ENCODE measurements at places on chromosomes 5 and 9.

DNA sequence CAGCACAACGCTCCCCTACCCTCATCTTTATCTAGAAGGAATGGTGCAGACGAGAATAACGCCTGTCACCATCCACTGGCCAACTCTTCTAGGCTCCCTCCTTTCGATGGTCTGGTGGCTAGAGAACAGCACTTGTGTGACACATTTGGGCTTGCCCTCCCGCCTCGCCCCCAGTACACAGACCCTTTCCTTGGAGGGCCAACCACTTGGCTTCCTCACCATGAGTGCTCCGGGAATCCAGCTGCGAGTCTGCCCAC, 1.4 kb downstream of the GNAQ start:
- DNase-seq: no peak

GRCh38 chr5:72328172-72328571, 8.0 kb downstream of the PTCD2 start:
- DNase-seq: no peak

GRCh38 chr9:77156646-77157371, 20.5 kb upstream of the VPS13A start:
- DNase-seq: no peak

- no peak for DNase-seq
Observed at GRCh38 chr5:17396247-17396646, 101.8 kb upstream of the TAF11L2 start.

- DNase-seq: no peak
Observed at GRCh38 chr9:68931821-68932220, 82.1 kb downstream of the PRKACG start.

DNA sequence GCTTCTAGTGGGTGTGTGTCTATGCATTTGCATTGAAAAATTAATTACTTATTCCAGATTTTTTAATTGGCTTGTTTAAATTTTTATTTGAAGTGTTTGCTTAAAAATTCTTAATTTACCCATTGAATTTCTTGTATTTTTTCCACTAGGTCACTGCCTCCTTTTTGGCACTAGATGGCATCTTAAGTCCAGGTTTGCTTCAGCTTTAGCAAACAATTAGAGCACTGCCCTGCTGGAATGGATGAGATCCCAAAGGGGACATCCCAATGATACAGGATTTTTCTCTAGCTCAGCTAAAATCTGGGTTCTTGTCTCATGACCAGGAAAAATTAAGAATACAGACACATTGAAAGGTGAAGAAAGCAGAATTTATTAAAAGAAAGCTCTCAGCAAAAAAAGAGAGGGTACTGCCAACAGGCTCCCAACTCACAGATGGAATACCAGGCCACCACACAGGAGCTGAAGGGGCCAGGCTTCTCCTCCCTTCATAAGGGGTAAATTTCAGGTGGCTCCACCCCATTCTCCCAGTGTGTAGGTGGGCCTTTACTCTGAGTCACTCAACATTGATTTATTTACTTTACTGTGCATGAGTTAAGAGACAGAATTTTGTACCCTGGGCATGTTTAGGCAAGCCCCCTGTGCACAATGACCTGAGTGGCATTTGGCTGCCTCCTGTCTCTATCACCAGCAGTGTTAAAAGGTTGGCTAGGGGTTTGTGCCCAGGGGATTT, 532.4 kb downstream of the ANXA1 start:
- no peak for DNase-seq

DNA sequence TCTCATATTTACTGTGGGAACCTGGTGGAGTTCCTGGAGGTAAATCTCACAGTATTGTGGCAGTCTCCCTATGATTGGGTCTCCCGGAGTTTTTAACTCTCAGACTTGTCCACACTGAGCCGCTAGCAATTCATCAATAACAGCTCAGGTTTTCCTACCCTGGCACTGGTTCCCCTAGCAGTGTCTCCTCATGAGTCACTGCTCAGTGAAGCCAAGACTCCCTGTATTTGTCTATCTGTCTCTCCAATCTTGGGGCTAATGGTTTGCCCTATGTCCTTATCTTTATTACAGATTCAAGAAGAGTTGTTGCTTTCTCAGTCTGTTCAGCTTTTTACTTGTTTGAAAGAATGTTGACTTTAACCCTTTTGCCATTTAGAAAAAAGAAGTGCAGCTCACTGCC, 176.7 kb upstream of the FGF10 start:
- no peak for DNase-seq

DNA sequence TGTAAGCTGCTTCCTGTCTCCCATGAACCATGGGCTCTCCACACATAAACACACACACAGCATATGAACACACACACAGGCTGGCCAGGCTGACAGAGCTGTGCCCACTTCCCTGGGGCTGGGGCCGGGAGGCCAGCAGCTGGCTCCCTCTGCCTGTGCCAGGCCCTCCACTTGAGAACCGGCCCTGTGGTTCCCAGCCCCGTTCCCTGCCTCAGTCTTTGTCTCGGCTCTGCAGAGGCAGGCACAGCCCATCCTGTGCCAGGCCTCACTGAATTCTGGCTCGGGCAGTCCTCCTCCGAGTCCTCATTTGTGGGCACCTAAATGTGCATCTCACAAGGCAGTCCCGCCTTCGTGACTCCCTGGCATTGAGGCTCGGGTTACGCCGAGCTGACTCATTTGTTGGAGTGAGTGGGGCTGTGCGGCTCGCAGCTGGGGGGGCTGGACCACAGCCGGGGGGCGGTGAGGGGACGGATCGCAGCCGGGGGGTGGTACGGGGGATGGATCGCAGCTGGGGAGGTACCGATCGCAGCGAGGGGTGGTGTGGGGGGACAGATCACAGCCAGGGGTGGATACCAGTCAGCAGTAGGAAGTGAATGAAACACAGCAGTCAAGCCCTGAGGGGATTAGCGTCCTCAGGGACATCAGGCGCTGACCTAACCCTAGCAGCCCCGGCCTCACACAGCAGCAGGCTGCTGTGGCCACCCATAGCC, 72.3 kb downstream of the PSMB7 start:
- no peak for DNase-seq

DNA sequence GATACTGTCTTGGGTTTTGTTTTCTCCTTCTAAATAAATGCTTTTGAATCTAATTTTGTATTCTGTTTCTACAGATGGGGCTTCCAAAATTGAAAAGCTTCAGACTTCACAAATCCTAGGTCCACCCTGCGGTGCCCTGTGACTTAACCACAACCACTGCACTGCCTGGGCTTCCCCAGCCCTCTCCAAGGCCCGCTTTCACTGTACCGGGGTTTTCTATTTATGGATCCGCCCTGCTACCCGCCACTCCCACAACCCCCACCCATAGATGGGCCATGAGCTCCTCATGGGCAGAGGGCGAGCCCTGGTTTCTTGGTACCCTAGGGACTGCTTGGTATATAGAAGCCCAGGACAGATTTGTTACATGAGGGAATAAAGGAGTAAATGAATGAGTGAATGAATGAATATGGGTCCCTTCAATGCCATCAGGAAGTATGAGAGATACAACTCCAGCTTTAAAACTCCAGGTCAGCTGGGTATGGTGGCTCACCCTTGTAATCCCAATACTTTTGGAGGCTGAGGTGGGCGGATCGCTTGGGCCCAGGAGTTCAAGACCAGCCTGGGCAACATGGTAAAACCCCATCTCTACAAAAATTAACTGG, 39.8 kb upstream of the NEK6 start:
- no peak for DNase-seq

DNA sequence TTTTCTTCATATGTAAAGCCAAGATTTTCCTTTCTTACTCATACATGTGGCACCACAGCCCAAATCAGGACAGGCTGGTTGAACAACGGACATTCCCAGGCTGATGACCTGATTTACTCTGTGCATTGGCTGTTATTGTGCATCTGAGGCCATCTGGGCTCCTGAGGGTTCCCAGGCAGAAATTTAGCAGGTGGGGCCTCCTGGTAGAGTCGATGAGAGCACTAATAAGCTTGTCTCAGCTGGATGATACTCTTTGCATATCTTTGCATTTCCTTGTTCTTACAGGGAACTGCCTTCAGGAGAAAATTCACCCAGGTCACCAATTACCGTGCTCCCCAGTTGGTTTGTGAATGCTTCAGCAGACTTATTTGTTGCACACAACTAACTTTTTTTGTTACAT, 605.1 kb downstream of the ELAVL2 start:
- no peak for DNase-seq

- no peak for DNase-seq
Observed at GRCh38 chr5:80653502-80653901, 950 bp upstream of the MSH3 start.

DNA sequence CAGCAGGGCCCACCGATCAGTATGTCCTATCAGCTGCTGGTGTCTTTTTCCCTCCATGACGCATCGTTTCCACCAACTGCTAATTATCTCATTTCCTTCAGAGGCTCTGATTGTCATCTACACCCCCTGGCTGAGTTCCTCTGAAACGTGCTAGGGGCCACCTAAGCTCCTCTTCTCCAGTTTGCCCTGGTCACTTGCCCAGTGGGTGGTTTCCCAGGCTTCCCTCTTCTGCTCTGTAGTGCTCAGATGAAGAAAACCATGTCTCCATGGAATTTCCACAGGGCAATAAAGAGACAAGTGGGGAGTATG, 65.3 kb downstream of the TSTD2 start:
- no peak for DNase-seq

- no peak for DNase-seq
Observed at GRCh38 chr9:16023446-16023845, 470.6 kb downstream of the CCDC171 start.

DNA sequence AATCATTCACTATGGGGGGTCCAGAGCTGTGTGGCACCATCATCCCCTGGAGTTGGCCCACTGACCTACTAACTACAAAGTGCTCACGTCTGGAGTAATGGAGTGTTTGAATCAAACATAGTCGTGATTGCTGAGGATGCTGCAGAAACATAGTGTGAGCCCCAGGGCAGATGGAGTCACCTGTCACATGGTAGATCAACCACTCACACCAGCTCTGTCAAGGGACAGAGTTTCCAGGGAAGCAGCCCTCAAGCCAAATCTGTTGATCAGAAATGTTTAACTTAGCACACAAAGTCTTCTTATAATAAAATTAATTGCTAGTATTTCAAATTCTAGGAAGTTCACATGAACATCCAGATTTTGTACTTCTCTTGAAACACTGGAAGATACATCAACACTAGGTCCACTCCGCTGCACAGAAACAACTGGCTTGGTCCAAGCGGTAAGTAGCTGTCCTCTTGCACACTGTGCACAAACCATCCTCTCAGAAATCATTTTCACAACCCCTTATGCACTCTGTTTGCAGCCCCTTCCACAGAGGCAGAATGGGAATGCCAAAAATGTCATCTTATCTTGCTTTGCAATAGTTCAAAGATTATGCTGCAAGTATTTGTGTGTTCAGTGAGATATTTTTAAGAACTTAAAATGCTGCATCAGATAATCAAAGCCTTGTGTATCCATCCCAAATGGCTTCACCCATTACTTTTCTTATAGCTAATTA, 191.0 kb downstream of the EPB41L4A start:
- DNase-seq: no peak

DNA sequence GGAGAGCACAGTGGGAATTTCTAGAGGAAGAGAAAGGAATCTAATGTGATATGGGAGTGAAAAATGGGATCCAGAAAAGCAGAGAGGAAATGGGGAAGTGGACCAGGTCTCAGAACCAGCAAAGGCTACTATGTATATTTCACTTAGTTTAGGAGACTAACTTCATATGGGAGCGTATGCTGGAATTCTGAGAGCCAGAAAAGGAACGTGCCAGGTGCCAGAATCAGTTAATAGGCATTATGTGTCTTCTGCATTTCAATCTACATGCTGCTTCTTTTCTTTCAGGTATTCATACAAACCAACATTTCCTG, 28.5 kb upstream of the IFNA14 start:
- DNase-seq: no peak

DNA sequence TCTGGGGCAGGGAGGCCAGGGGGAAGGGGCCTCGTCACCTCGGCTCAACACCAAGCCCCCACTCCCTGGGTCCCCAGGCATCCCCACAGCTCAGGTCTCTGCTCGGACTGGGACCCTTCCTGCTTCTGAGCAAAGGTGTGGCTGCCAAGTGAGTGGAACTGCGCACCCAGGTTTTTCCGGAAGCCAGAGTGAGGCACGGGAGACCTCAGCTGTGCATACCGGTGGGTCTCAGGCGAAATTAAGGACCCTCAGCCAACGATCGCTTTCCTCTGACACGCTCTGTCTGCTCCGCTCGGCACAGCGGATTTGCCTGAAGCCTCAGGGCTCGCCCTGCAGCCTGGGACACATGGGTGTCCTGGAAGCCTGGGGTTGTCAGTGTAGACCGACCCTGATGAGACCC, 41.0 kb upstream of the IRX4 start:
- no peak for DNase-seq

- DNase-seq: no peak
Observed at GRCh38 chr5:177487975-177488374, 9.4 kb downstream of the PDLIM7 start.

DNA sequence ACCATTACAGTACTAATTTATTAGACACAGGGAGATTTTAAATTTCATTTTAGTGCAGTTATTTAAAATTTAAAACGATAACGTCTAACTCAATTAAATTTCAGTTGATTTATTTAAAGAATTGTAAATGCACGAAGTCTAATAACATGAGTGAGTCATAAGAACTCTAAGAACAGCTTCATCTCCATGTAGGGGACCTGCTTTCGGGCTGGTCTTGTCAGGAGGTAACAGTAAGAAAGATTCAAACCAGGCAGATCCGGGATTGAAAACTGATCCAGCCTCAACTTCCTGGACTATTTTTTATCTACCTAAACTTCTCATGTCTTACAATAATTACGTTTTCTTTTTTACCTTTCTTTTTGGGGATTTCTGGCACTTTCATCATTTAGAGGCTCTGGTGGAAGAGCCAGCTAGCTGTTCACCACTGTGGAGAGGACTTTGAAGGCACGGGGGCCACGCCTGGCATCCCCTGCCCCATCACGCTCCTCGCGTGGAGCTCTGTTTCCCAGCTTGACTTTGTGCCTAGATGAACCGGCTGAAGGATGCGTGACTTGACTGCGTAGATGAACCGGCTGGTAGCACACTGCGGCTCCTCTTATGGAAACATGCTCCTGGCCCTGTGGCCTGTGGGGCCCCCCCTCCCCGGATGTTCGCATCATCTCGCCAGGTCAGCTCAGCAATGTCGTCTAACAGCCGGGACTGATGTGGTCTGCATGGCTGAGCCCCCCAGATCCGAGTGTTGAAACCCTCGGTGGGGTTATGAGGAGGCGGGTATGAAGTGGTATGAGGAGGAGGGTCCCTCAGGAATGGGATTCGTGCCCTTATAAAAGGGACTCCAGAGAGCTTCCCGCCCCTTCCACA, 26.0 kb downstream of the NDUFS6 start:
- DNase-seq: no peak

- no peak for DNase-seq
Observed at GRCh38 chr5:50667023-50667652, 701 bp downstream of the PARP8 start.

GRCh38 chr5:61245486-61245885, 83.2 kb upstream of the SMIM15 start:
- no peak for DNase-seq

DNA sequence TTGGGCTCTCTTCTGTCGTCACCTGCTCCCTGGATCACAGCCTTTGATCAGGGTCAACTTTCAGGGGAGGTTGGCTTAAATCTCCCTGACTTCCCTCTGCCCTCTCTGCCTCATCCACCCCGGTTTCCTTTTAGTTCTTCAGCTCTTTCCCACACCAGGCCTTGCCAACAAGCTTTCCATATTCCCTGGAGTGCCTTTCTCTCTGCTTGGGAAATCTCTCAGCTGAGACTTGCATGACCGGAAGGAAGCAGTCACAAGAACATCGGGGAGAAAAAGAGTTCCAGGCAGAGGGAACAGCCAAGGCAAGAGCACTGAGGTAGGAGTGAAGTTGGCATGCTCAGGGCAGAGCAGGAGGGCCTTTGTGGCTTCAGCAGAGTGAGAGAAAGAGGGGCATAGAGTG, 88.4 kb upstream of the HSPA9 start:
- no peak for DNase-seq
